Activated T-helper 1 cell treated with anti-CD3 and anti-CD28 coated beads, Interleukin-2, amount 50 U/mL, for 16 hours (primary cell): ENCODE measurements at places on chromosomes 3 and 15.

GRCh38 chr15:58074452-58074851, 8.9 kb upstream of the ALDH1A2 start:
- DNase-seq: no peak

- no peak for DNase-seq
These were observed 103.8 kb downstream of the GALK2 start for GRCh38 chr15:49273734-49274318.

DNA sequence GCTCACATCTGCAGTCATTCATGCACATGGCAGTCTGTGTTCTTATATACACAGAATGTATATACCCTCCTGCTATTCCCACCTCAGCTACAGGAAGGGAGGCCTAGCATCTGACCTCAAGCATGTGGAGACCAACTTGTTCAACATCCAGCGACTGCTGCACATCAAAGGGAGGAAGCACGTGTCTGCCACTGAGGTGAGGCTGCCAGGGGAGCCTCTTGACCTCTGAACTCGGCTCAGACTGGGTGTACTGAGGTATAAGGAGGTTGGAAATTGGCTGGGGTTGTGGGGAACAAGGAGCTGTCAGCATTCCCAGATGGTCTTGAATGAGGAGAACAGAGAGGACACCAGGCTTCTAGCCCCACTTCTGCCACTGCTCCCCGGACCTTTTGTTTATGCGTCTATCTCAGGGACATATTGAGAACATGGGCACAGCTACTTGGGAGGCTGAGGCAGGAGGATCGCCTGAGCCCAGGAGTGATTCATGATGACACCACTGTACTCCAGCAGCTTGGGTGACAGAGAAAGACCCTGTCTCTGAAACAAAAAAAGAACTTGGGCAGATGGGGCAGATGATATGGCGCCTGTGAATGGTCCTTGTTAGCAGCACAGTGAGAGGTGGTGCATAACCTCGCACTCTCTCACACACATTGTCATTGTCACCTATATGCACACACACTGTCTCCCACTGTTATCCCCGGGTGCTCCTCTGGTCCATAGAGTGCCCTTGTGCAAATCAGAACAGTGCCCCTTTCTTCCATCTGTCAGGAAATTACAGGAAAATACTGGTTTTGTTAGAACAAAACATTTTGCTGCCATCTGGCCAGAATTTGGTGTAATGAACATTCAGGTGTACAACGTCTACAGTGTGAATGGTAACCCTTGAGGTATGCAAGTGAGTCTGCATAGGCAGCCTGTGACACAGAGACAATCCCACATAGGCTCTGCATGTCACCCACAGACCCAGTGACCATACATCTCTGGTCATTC, 5.4 kb downstream of the VILL start:
- no peak for DNase-seq

DNA sequence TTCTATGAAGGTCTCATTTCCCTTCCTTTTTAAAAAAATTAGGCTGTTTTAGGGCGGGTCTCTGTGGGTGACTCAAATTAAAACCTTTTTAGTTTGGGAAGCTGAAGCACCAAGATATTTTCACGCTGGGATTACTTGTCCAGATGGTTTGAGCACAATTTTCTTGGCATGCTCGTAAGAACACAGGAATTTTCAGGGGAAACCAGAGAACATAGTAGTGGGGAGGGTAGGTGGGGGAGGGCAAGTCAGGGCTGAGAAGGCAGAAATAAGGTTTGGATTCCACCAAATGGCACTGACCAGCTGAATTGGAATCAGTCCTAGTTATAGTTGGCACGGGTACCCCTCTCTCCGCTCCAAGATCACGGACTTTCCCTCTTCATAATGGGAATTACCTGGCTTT, 97.3 kb upstream of the LRIG1 start:
- no peak for DNase-seq

- DNase-seq: no peak
These were observed 138.4 kb downstream of the RPLP1 start for GRCh38 chr15:69590932-69591524.

- DNase-seq: no peak
These were observed 1035.4 kb upstream of the SEMA6D start for GRCh38 chr15:46681901-46682300.

GRCh38 chr3:73098873-73099272, 37.4 kb downstream of the EBLN2 start:
- no peak for DNase-seq

DNA sequence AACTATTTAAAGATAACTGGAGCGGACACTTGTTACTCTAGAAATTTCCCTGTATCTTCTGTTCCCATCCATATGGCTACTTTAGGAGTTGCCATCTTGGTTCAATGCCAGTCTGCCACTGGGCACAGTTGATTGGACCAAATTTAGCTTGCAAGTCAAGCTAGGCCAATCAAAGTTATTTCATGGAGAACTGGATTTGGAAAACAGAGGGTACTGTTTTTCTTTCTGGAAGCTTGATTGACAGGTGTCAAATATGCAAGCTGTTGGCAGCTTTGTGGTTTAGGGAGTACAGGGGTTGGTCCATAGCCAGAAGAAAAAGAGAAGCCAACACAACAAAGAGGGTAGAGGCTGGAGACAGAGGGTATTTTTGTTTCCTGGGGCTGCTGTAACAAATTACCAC, 33.4 kb upstream of the KLHL25 start:
- no peak for DNase-seq

DNA sequence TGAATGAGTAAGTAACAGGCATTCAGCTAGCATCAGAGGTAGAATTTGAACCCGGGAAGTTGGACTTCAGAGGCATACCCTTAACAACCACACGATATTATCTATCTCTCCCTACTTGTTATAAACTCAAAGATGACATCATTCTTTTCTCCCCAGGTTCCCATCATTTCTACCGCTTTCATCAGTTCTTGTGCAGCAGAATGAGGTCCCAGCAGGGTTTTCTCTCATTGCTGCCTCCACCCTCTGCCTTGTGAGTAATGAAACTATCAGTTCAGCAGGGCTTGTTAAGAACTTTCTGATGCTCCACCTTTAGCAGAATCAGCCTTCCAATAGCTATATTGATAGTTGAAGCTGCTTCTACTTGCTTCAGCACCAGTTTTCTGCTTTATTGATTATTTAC, 487.5 kb upstream of the KCNMB2 start:
- no peak for DNase-seq

DNA sequence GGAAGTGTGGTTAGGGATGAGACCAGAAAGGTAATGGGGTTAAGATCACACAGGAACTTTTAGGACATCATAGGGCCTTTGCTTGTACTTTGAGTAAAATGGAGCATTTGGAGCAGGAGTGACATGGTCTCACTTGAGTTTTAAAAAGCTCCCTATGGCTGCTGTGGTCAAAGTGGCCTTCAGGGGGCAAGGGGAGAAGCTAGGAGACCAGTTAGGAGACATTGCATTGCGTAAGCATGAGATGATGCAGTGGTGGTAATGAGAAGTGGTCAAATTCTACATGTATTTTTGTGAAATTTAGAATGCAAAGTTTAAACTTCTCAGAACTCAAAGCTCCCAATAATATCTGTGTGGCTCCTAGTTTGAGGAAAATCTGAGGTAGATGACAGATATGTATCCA, 27.9 kb downstream of the MED12L start:
- no peak for DNase-seq

- no peak for DNase-seq
These were observed 69.6 kb downstream of the EFCAB12 start for GRCh38 chr3:129358772-129359371.

GRCh38 chr3:116939091-116939490, 229.5 kb downstream of the TUSC7 start:
- DNase-seq: no peak

DNA sequence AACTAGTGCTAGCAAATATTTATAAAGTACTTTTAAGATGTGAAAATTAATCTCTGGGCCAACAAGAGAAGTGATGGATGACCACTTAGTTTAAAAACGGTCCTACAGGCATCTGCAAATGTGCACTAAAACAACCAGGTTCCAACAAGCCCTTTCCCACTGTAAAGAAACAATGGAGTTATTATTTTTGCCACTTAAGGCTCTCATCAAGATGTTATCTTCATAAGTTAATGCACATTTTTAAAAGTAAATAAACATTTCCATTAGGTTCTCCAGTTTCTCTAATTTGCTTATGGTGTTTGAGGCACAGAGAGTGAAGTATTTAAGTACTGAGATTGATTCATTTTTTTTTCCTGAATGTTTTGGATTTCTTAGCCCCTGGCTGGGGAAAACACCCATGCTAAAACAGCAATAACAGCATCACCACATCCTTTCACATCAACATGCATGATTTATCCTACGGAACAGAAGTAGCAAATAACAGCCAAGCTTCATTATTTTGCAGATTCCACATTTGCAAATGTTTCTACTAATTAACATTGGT, 20.8 kb downstream of the ABI3BP start:
- DNase-seq: no peak

GRCh38 chr3:138043266-138044029, 33.5 kb downstream of the CLDN18 start:
- no peak for DNase-seq

- DNase-seq: no peak
These were observed 39.0 kb downstream of the LRTM1 start for GRCh38 chr3:54888873-54889272.

DNA sequence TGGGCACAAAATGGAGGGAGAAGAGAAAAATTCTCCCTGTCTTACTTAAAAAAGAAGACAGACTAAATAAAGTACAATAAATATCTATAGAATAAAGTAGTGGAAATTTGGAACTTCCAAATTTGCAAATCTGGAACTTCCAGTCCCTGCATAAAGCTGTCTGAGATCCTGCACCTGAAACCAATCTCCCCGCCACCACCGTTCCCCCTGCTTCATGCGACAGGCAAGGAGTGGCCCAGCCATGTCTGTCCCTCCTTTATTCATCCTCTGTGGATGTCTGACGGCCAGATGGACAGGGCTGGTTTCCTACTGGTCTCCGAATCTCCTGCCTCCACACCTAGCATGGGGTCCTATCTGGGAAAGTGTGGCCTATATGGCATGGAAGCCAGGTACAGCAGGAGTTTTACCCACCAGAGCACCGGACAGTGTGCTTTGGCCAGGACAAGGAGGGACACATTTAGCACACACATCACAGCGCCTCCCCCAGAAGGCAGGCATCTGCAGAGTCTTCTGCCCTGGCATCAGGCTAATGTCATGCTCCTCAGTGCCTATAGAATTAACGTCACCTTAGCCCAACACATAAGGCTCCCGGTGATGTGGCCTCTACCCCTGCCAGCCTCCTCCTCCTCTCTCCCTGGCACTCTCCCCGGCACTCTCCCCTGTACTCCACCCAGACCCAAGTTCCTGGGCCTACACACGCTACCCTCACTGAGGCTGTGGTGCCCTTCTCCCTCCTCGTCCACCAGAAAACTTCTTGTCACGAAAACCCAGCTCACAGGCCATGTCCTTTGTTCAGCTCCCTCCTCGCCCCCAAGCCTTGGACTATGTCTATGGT, 170.8 kb downstream of the XXYLT1 start:
- no peak for DNase-seq

- no peak for DNase-seq
These were observed 233.2 kb upstream of the CMC1 start for GRCh38 chr3:28008235-28008634.

DNA sequence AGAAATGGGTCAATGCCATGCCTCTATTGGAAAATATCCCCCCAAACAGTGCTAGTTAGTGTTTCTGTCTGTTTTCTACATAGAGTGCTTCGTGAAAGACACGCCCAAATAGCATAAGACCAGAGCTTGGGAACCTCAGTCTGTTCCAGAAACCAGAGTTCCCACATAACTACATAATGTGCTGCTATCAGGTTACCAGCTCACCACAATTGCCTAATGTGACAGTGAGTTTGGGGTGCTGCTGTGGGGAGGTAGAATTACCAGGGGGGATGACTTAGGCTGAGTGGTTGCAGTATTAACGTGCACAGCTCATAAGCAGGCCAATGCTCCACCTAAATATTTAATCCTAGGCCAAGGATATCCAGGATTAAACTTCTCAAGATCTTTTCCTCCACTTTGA, 39.2 kb downstream of the DUT start:
- DNase-seq: no peak

DNA sequence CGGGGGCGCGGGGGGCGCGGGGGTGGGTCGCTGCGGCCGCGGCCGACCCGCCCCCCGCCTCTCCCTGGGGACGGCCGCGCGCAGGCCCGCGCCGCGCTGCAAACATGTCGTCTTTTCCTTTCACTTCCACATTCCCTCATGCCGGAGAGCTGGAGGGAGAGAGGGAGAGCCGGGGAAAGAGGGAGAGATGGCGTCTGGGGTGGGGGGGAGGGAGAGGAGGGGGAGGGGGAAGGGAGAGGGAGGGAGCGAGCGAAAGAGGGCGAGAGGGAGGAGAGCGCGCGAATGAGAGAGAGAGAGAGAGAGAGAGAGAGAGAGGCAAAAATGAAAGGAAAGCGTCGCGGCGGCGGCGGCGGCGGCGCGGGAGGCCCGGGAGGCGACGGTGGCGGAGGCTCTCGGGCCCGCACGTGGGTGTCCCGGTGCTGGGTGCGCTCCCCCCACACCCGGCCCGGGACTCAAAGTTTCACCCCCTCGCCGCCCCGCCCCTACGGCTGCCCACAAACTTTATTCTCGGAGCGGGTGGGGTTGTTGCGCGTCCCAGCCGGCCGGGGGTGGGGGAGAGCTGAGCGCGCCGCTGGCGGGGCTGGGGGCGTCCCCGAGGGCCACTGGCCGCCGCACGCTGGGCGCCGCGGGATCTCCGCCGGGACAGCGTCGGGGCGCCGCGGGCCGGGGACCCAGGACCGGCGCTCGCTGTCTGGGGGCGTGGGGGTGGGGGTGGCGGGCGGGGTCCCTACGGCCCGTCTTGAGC, 731 bp downstream of the ZNF710 start:
- peak; percentile 18 for DNase-seq

DNA sequence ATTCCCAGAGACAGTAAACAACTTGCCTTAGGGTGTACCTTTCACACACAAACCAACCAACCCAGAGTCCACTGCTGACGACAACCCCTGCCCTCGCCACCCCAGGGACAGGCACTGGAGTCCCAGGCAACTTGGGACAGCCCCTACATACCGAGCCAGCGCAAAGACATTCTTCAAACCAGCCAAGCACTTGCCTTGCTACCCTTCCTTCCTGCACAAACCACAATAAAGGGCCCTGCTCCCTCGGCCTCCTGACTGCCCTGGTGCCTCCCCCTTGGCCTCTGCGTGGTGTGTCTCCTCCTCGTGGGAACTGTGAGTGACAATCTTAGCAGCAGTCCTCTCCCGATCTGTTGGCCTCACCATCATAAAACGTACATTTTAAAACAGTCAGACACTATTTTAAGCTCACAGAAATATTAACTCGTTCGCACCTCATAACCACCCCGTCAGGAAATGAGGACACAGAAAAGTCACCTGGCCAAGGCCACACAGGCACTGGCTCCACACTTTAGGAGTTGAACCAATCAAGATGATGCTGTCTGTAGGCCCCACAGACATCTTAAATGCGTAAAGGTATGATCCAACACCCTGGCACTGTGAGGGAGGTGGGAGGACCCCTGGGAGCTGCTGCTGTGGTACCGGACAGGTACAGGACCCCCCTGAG, 113.8 kb downstream of the ADCY5 start:
- no peak for DNase-seq

GRCh38 chr3:179486806-179487205, 35.5 kb upstream of the GNB4 start:
- DNase-seq: no peak

DNA sequence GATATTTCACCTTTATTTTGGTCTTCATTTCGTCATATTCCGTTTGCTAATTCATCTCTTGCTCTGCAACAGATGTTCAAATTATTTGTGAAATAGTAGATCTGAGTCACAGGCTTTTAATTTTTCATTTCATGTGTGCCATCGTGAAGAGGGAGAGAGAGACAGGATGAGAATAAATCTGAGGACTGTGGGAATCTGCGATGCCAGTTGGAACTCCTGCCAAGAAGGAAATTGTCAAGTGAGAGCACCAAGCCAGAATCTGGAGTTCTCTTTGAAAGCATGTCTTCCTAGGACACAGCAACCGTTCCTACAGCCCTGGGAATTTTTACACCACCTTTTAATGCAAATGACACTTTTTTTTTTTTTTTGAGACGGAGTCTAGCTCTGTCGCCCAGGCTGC, 48.8 kb downstream of the NSMCE3 start:
- no peak for DNase-seq
